Activated T-cell treated with anti-CD3 and anti-CD28 coated beads, Interleukin-2, amount 50 U/mL, for 4 hours (primary cell): ENCODE measurements at places on chromosomes 1 and 21. TPM values are rescaled to one million over a fixed set of nuclear protein-coding genes. Genes with fewer than 3 reads are reported as not detected.

Gene EDN2
- not detected for total RNA-seq

Gene RHBDL2
- not detected for total RNA-seq

Gene CFHR2
- total RNA-seq, result not detected

Gene GRHL3
- not detected for total RNA-seq

Gene SH2D2A
- total RNA-seq, result 200 TPM

Gene TDRD5
- not detected for total RNA-seq
